Neural crest cell (in vitro differentiated cells): ENCODE measurements at places on chromosomes 12 and 14. TPM values are rescaled to one million over a fixed set of nuclear protein-coding genes. Genes with fewer than 3 reads are reported as not detected.

Gene PRIMA1
- total RNA-seq = 2.0 and 2.1 TPM in 2 replicates

Gene SLC6A15
- 2.8 and 3.2 TPM in 2 replicates for total RNA-seq

Gene SLCO1B1
- 0.21 TPM in 1 of 2 replicates, not detected in the other for total RNA-seq

Gene LRRC9
- 1.0 and 1.8 TPM in 2 replicates for total RNA-seq

Gene SNAPC1
- 5.9 and 6.2 TPM in 2 replicates for total RNA-seq

Gene KERA
- total RNA-seq = not detected in 2 replicates

Gene GLI1
- total RNA-seq = 0.58 and 1.3 TPM in 2 replicates

Gene RDH5
- 10.4 and 14.2 TPM in 2 replicates for total RNA-seq

Gene SERPINA3
- total RNA-seq = not detected in 2 replicates

Gene TPH2
- total RNA-seq = 0.09 and 0.23 TPM in 2 replicates
